ENCODE measurements at places on chromosomes 6 and 20.

DNA sequence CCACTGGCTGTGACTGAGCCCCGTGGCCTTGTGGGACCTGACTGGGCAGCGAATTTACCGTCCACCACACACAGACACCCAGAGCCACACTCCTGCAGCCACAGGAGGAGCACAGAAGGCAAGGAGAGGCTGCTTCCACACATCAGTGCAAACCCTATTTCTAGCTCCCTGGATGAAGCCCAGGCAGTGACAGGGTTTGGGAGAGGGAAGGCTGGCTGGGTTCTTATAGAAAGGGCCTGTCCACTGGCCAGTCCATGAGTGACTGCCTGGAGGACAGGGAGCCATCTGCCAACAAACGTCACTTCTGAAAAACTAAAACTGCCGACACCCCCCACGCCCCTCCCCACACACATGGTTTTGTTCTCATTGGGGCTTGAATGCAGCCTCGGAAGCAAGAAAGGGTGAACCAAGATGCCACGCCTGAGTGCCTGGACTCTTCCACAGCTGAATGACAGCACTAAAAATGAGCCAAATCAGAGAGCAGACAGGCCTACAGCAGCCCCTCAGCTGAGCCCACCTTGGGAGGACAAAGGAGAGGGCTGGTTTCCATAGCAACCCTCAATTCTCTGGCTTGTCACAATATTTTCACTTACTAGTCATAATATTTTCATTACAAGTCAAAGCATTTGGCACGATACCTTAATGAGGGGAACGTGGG, 38.4 kb downstream of the RRBP1 start:
- H3K36me3 ChIP-seq, result peaks cover 34% of the 10 kb centered on the region
- H3K4me3 ChIP-seq, result no peak overlapping the region
- no peaks in the 10 kb centered on the region for H3K27me3 ChIP-seq
- H3K27ac ChIP-seq, result peak overlapping the region; percentile 80
- DNase-seq, result no peak
- peaks cover 78% of the 10 kb centered on the region for H3K4me1 ChIP-seq

DNA sequence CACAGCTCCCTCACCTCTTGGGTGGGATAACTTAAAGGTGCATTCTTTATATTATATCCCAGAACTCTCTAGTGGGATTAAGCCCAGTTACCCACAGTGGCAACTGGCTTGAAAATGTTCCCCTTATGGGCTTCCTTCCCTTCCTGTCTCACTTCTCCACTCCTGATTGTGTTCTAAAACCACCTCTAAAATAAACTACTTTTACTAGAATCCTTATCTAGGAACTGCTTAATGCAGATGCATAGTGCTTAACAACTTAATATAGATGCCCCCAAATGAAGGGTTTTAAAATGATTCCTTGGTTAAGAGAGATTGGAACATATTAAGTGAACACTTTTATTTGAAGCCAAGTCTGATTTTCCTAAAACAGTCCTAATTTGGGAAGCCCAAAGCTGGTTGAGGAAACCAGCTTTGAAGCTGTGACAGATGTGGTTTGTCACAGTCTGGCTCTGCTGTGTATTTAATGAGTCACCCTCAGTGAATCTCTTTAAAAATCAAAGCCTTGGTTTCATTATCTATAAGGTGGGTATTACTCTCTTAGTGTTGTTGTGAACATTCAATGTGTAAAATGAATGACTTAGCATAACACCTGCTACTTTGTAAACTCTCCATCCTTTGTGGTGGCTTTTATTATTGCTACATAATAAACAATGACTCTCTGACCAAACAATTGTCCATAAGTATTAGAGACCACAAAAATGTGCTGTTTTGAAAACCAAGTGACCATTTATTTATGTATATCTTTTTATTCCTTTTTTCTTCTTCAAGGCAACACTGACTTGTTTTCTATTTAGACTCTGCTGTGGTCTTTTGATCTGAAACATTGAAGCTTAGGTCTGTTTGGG, 24.4 kb downstream of the PLCB1 start:
- no peaks in the 10 kb centered on the region for H3K36me3 ChIP-seq
- no peaks in the 10 kb centered on the region for H3K27me3 ChIP-seq
- no peak for DNase-seq
- no peak overlapping the region for H3K4me3 ChIP-seq
- peak overlapping the region; percentile 64 for H3K27ac ChIP-seq

DNA sequence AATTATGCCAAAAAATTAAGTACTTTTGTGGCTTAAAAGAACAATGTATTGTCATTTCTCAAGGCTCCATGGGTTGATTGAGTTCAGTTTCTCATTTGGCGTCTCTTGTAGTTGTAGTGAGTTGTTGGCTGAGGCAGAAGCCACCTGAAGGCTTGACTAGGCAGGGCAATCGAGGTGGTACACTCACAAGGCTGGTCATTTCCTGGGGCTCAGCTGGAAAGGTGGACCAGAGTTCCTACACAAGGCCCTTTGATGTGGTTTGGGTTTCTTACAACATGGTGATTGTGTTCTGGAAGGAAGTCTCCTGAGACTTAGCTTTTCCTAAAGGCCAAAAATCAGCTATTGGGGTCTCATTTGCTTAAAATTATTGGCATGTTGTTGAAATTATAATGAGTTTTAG, 22.6 kb downstream of the MAS1 start:
- H3K27me3 ChIP-seq, result peaks cover 32% of the 10 kb centered on the region
- H3K27ac ChIP-seq, result no peak overlapping the region
- no peaks in the 10 kb centered on the region for H3K4me1 ChIP-seq
- no peaks in the 10 kb centered on the region for H3K36me3 ChIP-seq
- no peak overlapping the region for H3K4me3 ChIP-seq

DNA sequence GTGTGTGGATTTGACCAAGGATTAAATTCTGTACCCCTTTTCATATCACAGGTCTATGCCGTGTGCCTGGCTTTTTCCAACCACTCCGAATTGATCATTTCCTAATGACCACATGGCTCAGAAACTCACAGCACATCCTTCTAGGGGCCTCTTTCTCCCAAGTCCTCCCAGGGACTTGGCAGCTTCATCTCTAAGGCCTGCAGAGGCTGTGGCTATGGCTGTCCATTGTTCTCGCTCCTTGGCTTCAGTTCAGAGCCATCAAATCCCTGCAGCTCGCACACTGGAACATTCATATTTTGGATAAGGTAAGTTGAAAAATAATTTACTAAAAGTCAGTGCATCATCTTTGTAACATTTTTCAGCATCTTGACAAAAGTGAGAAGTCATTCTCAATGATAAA, 497.2 kb upstream of the CDH4 start:
- H3K4me3 ChIP-seq, result no peak overlapping the region
- H3K36me3 ChIP-seq, result no peaks in the 10 kb centered on the region
- H3K27ac ChIP-seq, result no peak overlapping the region
- peaks cover 5% of the 10 kb centered on the region for H3K27me3 ChIP-seq
- no peaks in the 10 kb centered on the region for H3K4me1 ChIP-seq

DNA sequence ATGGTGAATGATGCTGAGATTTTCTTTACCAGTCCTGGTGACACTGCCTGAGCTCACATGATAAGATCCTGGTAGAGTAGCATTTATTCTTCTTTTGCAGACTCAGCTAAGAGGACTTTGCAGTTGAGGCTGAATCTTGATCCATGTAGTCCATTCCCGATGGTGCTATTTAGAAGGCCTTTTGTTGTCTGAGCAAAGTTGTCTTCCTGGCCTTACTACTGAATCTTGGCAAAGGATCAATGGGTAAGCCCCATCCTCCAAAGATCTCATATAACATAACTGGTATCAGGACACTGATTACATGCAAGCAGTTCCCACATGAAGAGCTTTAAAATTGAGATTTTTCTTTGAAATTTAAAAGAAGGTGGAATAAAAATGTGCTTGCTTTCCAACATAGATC, 291.6 kb downstream of the SOX4 start:
- H3K4me3 ChIP-seq, result no peak overlapping the region
- H3K4me1 ChIP-seq, result peaks cover 33% of the 10 kb centered on the region
- DNase-seq, result no peak
- H3K27ac ChIP-seq, result peak overlapping the region; percentile 43
- H3K27me3 ChIP-seq, result no peaks in the 10 kb centered on the region

DNA sequence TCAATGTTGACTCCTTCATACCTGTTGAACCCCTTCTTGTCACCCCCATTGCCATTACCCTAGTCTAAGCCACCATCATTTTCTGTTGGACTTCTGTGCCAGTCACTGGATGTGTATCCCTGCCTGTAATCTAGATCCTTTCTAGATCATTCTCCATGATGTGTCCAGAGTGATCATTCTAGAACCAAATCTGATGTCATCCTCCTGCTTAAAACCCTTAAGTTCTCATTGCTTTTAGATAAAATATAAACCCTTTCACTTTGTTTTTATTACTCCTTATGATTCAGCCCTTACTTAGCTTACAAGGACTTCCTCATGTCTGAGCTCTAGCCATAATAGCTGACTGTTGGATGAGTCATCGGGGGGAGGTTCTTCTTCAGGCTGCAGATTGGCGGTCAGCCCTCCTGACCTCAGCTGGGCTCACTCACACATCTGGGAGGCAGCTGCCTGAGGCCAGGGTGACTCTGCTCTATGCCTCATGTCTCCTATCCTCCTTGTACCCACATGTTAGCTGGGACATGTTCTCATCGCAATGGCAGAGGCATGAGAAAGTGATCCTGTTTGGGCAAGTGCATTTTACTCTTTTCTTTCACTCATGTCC, 287.6 kb downstream of the ESR1 start:
- no peaks in the 10 kb centered on the region for H3K27me3 ChIP-seq
- peaks cover 34% of the 10 kb centered on the region for H3K4me1 ChIP-seq
- peak; percentile 54 for DNase-seq
- peak overlapping the region; percentile 60 for H3K27ac ChIP-seq

All from left ventricle myocardium inferior (tissue), 1 donor.